ENCODE measurements at places on chromosomes 12 and 14. TPM values are rescaled to one million over a fixed set of nuclear protein-coding genes. Genes with fewer than 3 reads are reported as not detected.

- H3K27me3 ChIP-seq, result no peaks in the 10 kb centered on the region
- no peak overlapping the region for H3K4me3 ChIP-seq
- no peak overlapping the region for H3K27ac ChIP-seq
These were observed 214.2 kb downstream of the ADAMTS20 start for GRCh38 chr12:43337571-43338444.

- no peak overlapping the region for H3K27ac ChIP-seq
- no peaks in the 10 kb centered on the region for H3K36me3 ChIP-seq
- no peaks in the 10 kb centered on the region for H3K4me1 ChIP-seq
- DNase-seq, result no peak
- no peaks in the 10 kb centered on the region for H3K27me3 ChIP-seq
These were observed 10.3 kb upstream of the AMN start for GRCh38 chr14:102911991-102912761.

GRCh38 chr14:84922370-84922769 lies 607.6 kb upstream of the FLRT2 start:
- DNase-seq, result no peak
- H3K27me3 ChIP-seq, result no peaks in the 10 kb centered on the region
- no peak overlapping the region for H3K27ac ChIP-seq
- no peak overlapping the region for H3K4me3 ChIP-seq
- no peaks in the 10 kb centered on the region for H3K4me1 ChIP-seq

DNA sequence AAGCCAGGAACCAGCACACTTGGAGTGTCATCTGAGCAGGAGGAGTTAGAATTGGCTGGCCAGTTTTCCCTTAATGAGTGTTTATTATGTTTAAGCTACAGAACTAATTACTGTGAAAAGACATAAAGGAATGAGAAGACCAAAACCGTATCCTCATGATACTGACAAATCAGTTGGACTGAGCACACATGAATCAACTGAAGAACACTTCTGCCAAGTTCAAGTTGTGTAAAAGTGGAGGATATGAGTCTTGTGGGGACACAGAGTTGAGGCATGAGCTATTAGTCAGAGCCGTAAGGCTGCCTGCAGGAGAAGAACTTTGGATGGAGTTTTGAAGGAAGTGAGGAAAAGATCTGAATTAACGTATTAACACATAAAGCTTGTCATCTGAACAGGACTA lies 43.1 kb downstream of the HMGA2 start:
- peaks cover 49% of the 10 kb centered on the region for H3K4me1 ChIP-seq
- peak overlapping the region; percentile 61 for H3K27ac ChIP-seq
- no peaks in the 10 kb centered on the region for H3K27me3 ChIP-seq
- no peak for DNase-seq
- H3K4me3 ChIP-seq, result no peak overlapping the region

Gene KRT75
- total RNA-seq, result not detected

Gene OR10A7
- not detected for total RNA-seq

Gene DEGS2
- total RNA-seq, result 0.07 TPM

Data from A673 (cell line).